ENCODE measurements at places on chromosomes 6 and 20.

DNA sequence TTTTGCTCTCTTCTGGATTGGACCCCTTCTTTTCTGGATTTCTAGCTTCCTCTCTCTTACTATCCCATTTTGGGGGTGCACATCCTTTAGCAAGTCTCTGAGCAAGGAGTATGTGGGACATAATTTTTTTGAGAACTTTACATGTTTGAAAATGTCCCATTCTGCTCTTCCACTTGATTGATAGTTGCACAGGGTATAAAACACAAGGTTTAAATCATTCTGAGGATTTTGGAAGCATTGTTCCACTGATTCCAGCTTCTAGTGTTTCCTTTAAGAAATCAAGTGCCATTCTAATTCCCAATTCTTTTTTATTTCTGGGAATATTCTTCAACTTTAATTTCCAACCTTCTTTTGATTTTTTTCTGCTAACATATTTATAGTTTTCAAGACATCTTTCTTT lies 60.7 kb downstream of the APCDD1L start:
- DNase-seq, result no peak

DNA sequence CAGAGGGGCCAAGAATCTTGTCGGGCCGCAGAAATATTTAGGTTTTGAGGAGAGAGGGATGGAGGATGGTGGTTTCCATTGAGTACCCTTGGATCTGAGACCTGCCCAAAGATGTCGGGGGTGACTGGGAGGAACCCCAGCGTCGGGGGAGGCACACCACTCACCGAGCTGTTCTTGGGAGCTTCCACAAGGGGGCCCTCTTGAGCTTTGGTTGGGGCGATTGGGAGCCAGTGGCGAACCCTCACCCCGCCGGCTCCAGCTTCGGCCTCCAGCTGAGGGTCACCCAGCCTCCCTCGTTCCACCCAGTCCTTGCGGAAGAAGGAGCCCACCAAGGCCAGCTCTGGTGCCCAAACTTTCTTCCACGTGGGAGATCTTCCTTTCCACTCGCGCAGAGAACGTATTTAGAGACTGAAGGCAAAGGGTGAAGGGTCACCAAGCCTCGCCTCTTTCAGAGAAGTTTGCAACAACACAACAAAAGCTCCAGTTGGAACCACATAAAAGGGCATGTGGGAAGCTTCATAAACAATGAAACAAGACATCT lies 33.6 kb downstream of the APCDD1L start:
- no peak for DNase-seq

DNA sequence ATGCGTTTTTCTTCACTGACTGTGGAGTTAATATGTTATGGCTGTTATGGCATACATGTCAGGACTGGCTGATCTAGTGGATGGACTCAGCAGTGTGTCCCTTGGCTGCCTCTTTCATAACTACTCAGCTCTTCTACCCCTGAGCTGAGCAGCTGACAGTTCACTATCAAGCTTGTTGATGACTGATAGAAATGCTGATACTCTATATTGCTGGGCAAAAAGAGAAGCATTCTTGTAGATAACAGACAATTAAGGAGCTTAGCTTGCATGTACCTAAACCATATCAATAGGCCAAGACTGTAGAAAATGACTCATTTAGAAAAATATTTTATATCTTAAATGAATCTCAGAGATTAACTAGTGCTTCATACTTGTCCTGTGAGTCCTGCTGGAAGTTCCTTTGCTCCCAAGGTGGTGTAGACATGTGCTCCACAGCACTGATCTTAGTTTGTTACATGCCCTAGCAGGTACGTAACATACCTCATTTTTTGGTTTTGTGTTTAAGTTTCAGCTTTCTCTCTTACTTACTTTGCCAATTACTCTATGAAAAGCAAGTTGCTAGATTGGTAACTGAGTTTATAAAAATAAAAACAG lies 236.9 kb downstream of the GMDS start:
- DNase-seq, result no peak

- DNase-seq, result no peak
Observed at GRCh38 chr6:40022867-40023266, 88.6 kb upstream of the MOCS1 start.

GRCh38 chr20:33604991-33605370 lies 57.1 kb upstream of the C20orf144 start:
- DNase-seq, result no peak

DNA sequence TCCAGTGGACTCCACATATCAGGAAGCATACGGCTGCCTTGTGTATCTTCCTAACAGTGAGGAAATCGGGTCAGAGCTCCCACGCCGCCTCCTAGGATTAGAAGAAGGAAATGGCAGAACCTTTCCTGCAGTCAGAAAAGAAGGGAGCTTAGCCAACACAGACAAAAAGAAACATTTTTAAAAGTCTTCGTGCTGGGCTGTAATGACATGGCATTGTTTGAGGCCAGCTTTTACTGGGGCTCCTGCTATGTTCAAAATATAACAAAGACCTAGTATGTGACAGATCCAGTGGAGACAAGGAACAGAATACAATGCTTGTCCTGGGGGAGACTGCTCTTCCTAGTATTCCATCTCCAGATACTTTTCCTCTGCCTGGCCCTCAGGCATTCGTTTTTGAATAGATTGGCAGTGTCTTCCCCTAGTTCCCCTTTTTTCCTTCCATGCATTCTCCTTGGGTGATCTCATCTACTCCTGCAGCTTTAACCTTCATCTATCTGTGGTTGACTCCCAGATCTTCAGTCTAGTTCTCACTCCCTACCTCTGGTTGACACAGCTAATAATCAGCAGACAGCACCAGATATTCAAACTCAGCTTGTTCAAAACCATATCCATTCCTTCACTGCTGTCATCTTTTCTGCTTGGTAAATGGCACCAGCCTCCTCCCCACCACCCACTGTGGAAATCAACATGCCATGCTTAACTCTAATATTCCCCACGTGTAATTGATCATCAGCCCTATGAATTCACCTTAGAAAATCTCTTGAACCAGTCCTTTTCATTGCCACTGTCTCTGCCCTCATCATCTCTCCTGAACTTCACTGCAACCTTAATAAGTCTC lies 94.5 kb upstream of the VSTM2L start:
- DNase-seq, result no peak
